Esophagus squamous epithelium (tissue), 5 donors: ENCODE measurements at places on chromosomes 6 and 20. TPM values are rescaled to one million over a fixed set of nuclear protein-coding genes. Genes with fewer than 3 reads are reported as not detected.

Gene NKX2-4
- total RNA-seq: not detected

DNA sequence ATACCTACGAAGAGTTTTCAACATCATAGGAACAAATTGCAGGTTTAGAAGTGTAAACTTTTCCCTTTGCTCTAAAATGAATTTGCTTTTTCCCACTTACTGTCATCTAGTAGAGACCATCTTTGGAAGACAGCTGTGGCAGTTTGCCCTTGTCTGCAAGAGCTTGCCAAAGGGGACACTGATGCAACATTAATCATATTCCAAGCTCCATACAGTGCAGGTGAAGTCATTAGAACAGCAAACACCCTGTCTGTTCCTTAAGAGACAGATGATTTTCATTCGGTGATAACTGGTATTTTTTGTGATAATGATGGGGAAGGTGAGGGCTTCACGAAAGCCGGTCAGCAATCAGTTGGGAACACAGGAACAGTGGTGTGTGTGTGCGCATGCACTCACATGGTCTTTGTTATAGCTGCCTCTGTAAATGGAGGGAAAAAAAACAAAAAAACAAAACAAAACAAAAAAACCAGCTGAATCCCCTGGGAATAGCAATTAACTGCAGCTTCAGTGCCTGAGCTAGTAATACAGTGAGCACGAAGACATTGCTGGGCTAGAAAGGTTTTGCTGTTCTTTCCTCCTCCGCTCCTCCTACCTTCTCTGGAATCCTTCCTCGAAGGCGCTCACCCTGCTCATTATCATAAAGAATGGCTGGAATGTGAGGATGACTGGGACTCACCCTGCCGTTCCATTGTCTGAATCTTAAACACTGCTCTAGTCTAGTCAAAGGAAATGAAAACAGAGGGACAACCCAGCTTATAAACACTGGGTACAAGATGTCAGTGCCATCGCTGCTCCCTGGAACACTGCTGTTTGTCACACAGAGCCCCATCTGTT is 35.2 kb upstream of the KIF13A start:
- DNase-seq: no peak

DNA sequence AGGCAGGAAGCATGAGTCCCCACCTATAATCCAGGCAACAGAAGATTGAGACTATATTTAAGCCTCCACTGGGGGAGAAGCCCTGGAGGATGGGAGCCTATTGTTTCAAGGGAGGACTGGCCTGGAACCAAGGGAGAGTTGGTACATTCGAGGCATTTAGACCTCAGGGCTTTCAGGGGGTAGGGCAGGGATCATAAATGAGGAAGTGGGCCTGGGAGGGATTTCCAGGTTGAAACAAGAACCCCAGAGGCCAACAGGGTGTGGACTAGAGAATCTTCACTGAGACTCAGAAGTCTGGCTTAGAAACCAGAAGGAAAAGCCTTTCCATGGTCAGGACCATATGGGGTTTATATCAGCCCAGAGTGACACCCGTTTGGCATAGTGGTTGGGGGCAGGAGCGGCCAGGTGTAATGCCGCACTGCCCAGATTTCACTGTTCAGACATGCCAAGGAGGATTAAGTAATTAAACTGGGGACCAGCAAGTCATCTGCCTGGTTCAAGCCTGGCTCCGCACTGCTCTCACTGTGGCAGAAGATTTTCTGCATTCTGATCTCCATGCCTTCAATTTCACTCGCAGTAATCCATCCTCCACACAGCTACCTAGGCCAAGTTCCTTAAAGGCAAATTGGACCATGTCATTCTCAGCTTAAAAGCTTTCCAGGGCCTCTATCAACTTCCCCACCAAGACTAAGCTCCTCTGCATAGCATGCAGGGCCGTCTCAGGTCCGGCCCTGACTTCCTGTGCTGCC is 17.8 kb downstream of the LRFN2 start:
- no peak for DNase-seq

GRCh38 chr20:24871480-24872213 is 77.4 kb upstream of the CST7 start:
- DNase-seq: no peak

GRCh38 chr6:113182370-113183141 is 674.6 kb upstream of the MARCKS start:
- no peak for DNase-seq

DNA sequence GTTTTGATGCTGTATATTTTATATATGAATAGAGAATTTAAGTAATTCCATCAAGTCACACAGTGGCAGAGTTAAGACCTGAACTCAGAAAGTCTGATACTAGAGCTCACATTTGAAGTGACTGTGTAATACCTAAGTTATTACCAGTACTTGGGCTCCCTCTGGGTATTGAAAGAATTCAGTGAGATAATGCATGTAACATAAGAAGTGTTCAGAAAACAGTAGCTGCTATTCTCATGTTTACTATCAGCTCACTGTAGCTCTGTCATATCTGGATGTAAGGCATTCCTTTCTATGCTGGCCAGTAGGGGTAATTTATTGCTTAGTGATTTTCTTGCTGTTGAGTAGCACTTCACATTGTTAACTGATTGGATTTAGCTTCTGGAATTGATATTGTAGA is 44.6 kb downstream of the NKX2-4 start:
- no peak for DNase-seq

Gene CST1
- total RNA-seq: not detected

- DNase-seq: no peak
Observed at GRCh38 chr6:1001655-1002349, 308.9 kb upstream of the EXOC2 start.

DNA sequence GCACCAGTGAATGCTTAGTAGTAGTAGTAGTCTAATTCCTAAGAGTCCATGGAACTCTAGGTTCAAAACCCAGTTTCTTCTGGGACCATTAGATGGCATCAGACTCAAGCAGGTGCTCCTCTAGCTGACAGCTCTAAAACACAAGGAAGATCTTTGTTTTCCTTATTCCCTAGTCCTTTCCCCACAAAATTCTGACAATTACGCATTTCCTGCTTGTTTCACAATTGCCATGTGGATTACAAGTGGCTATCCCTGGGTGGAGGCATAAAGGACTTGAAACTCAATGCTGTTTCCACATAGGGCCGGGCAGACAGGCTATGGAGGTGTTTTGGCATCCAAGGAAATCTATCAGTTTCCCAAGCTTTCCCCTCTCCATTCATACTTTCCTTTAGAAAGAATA is 9.2 kb upstream of the HLA-DOB start:
- DNase-seq: no peak

GRCh38 chr6:148082696-148083095 is 259.9 kb upstream of the SASH1 start:
- no peak for DNase-seq

Gene COL19A1
- 0.19 TPM for total RNA-seq

- DNase-seq: no peak
Observed at GRCh38 chr6:53492860-53493634, 51.9 kb downstream of the GCLC start.

Gene PRDM13
- not detected for total RNA-seq

GRCh38 chr20:45301824-45302271 is 4.8 kb upstream of the RBPJL start:
- no peak for DNase-seq

Gene MYBL2
- total RNA-seq: 7.4 TPM
